ENCODE measurements at places on chromosomes 13 and 19. TPM values are rescaled to one million over a fixed set of nuclear protein-coding genes. Genes with fewer than 3 reads are reported as not detected.

Gene HPN
- 0.20 TPM for total RNA-seq

GRCh38 chr19:27635401-27635800 is 1577.5 kb downstream of the UQCRFS1 start:
- no peak for DNase-seq

DNA sequence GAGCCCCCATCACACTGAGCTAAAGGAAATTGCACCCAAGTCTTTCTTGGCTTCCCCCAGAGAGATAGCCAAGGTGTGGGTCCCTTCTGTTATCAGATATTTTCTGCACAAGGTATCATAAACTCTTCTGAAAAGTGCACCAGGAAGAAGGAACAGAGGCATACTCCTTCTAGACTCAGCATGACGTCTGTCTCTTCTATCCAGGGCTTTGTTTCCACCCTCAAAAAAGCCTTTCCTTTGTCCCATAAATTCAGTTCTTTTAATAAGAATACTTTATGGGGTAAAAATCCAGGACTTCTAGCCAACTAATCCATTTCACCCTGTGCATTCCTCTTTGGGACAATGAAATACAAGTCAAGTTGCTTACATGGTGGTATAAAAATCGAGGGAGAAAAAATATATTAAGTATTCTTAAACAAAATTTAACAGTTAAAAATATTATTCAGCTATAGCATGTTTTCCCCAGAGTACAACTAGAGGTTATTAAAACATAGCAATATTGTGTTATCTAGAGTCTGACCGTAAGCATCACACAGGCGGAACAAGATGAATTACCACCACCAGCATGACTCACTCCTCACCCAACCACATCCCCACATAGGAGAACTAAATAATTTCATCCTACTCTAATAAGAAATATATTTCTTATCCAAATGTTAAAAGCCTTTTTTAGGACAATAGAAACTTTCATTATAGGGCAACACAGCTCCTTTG is 79.9 kb upstream of the GPC6 start:
- DNase-seq = no peak

Gene SLC46A3
- 0.66 TPM for total RNA-seq

GRCh38 chr19:8615813-8616596 is 5.5 kb upstream of the ADAMTS10 start:
- DNase-seq = peak; percentile 68

DNA sequence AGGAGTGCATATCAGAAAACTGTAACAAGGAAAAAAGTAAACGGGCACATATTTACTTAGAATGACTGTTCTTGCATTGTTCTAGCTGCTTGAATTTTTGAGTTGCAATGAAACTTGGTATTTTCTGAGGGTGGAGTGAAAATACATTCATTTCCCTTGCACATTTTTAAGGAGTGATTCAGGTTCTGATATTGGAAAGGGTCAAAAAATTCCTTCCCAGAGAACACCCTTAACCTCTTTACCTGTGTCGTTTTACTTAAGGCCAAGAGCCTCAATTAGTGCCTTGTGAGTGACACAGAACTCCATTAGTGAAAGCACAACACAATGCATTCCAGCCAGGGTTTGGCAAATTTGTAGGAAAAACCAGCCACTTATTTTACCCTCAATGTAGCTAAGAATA is 2.3 kb downstream of the ITGBL1 start:
- DNase-seq = no peak

- DNase-seq = no peak
Measured at GRCh38 chr19:57563547-57563946, 3.9 kb upstream of the ZNF550 start.

DNA sequence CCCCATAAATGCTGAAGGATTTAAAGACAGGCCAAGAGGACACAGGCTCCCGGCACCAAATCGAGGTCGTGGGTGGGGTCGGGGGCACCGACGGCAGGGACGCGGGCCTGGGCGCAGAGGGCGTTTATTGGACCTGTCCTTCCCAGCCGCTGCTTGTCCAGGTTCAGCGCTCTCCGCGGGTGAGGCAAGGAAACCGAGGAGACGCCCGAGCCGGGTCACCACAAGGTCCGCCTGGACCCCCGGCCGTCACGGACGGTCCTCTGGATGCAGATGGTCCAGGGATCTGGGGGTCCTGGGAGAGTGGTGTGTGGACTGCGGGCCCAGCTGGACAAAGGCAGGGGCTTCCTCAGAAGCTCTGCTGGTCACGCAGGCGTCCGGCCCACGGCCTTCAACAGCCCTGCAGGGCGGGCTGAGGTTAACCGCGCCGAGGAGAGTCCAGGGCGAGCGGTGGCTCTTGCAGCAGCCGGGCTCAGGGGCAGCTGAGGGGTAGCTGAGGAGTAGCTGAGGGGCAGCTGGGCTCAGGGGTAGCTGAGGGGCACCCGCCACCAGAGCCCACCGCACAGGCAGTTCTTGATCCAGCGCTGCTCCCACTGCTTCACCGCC is 8.5 kb downstream of the CFD start:
- DNase-seq = no peak

- no peak for DNase-seq
Measured at GRCh38 chr19:49713236-49713845, 22.4 kb downstream of the CPT1C start.

DNA sequence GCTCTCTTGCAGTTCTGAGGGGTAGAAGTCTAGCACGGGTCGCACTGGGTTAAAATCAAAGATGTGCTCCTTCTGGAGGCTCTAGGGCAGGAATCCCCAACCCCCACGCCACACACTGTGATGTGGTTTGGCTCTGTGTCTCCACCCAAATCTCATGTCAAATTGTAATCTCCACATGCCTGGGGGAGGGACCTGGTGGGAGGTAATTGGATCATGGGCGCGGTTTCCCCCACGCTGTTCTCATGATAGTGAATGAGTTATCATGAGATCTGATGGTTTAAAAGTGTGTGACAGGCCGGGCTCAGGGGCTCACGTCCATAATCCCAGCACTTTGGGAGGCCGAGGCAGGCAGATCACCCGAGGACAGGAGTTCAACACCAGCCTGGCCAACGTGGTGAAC is 26.6 kb upstream of the CALM3 start:
- DNase-seq = no peak

GRCh38 chr13:33263484-33263883 is 22.1 kb downstream of the STARD13 start:
- DNase-seq = no peak

Gene CYP2A6
- 0.31 TPM for total RNA-seq

DNA sequence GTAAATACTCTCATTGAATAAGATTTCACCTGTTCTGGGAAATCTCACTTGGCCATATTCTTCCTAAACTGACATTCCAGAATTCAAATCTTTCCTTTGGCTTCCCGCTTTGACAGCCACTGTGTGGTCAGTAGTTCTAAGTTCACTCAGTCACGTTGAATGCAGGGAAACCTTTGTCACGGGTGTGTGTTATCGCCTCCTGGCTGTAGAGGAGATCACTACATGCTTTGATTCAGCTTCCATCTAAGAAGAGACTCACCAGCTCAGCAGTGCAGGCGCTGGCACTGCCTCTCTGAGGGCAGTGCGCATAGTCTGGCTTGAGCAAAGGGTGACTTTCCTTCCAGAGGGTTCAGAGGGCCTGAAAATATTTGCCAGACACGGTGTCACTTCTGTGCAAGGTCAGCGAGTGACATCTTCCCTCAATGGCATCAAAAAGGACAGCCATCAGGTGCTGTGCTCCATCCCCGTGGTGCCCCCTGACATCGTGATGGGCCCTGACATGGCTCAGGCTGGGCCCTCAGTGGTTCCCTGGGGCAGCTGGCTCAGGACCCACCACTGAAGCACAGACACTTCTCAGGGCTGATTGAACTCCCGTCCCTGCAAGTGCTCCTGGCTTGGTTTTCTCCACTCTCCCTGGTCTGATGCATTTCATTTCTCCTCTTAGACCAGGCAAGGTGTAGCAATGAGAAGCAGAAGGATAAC is 635.4 kb upstream of the ARGLU1 start:
- DNase-seq = peak; percentile 3

GRCh38 chr19:56123266-56123891 is 2.3 kb upstream of the ZNF787 start:
- no peak for DNase-seq

- no peak for DNase-seq
Measured at GRCh38 chr19:35507561-35507960, 5.9 kb downstream of the DMKN start.

DNA sequence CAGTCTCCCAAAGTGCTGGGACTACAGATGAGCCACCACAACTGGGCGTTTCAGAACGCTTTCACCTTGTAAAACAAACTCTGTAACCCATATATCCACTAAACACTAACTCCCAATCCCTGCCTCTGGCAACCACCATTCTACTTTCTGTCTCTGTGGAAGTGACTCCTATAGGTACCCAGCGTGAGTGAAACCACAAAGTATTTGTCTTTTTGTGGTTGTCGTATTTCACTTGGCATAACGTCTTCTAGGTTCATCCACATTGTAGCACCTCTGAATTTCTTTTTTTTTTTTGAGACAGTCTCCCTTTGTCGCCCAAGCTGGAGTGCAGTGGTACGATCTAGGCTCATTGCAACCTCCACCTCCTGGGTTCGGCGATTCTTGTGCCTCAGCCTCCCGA is 44.8 kb downstream of the BRD4 start:
- DNase-seq = no peak
